Left kidney (tissue), 8 donors: ENCODE measurements at places on chromosomes 1 and 21. TPM values are rescaled to one million over a fixed set of nuclear protein-coding genes. Genes with fewer than 3 reads are reported as not detected.

The EDARADD gene
- 8.2 TPM for polyA plus RNA-seq

The ADSS2 gene
- 67.4 TPM for polyA plus RNA-seq

The RASSF5 gene
- 5.1 TPM for polyA plus RNA-seq

The VWA5B1 gene
- polyA plus RNA-seq, result 2.5 TPM

The ADORA1 gene
- 4.6 TPM for polyA plus RNA-seq

The DOP1B gene
- polyA plus RNA-seq, result 6.6 TPM

The GFI1 gene
- polyA plus RNA-seq, result 0.23 TPM

The MED8 gene
- 39.3 TPM for polyA plus RNA-seq

The ROR1 gene
- 36.8 TPM for polyA plus RNA-seq

The KIF21B gene
- 2.7 TPM for polyA plus RNA-seq

The SLC5A9 gene
- 20.6 TPM for polyA plus RNA-seq

The CLCA1 gene
- not detected for polyA plus RNA-seq
